ENCODE measurements at places on chromosomes 1 and 21.
A peak's percentile ranks its signal among the peaks of the same experiment; 100 is the strongest.

DNA sequence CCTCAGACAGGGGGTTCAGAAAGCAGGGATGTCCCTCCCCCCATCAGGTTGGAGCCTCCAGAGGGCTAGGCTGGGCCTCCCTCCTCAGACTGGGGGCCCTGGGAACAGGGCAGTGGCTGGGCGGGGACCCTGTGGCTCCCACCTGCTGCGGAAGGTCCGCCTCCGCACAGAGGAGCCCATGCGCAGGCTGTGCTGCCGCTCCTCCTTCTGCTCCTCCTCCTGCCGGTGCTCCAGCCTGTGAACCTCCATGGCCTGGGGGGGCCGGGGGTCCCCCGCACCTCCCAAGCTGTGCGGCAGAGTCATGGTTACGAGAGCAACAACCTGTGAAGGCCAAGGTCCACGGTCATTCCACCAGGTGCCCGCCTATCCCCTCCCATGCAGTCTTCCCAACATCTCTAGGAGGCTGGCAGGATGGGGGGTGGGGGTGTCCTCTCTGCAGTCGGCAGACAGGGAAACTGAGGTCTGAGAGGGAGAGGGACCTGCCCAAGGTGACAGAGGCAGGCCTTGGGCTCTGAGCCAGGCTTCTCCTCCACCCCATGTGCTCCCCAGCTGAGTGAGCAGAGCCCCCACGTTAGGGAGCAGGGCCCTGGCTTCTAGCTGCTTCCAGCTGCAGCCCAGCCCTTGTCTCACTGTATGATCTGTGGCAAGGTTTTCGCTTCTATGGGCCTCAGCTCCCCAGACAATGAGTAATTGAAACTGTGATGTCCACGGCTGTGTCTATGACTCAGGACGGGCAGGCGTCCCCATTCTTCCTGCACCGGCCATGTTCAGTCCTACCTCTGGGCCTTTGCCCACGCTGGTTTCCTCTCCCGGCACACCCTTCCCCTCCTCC lies 3.4 kb downstream of the MYOM3 start:
- no peak for DNase-seq

- no peak for DNase-seq
Observed at GRCh38 chr1:39965044-39965443, 10.1 kb downstream of the MFSD2A start.

- peak; percentile 36 for DNase-seq
Observed at GRCh38 chr21:43361127-43361492, 65.8 kb downstream of the SIK1 start.

GRCh38 chr1:4140821-4141220 lies 240.7 kb upstream of the C1orf174 start:
- no peak for DNase-seq

DNA sequence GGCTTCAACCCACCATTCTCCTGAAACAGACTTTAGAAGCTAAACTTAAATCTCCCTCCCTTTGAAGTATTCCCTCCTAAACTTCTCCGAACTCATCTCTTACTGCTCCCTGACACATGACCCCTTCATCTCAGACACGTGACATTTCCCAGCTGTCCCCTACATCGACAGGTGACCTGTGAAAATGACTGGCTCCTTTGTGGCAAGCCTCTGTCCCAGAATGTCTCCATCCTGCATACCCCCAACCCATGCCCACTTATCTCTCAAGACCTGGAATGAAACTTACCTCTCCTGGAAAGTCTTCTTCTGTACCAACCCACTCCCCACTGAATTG lies 4.2 kb downstream of the FMOD start:
- no peak for DNase-seq

DNA sequence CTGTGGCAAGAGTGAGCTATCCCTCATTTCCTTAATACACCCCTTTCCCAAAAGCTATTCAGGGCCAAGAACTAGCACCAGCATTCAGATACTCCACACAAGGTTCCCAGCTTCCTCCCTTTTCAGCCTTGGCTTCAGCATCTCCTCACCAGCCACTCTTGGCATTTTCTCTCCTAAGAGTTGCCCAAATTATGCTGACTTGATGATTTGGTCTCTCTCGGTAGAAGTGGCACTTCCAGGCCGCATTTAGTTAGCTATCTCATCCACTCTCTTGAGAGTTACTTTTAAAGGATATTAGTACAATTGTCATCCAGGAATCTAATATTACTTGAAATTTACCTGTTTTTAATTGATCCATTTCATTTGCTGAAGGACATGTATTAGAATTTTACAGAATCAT lies 199.0 kb upstream of the DMRTA2 start:
- no peak for DNase-seq

DNA sequence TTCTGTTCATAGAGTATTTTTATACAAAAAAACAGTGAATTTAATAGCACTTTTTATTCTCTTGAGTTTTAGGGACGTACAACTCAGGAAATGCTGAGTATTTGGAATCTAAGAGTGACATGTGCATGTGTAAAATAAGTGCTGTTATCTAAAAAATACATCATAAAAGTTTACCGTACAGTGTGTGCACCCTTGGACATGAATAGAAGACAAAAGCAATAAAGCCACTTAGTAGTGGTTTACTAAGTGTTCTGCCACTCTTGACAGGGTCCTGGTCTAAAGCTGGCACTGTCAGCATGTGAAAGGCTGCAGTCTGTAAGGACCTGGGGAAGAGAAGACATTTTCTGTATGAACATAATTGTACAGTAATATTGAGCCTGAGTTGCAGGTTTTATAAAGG lies 51.0 kb downstream of the LAMC1 start:
- no peak for DNase-seq

DNA sequence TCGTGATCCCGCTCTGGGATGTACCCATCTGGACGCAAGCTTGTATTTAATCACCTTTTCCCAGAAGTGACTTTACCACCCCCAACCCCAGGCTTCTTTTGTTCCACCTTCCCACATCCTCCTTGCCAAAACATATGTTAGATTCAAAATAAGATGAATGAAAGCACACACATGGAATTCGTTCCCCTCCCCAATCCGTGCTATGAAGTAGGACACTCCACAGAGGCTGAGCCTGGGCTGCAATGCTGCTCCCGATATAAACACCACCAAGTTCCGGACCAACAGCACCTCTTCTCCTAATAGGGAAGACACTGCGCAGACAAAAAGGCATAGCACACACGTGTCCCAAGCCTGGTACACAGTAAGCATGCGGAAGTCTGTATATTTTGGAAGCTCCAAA lies 86.1 kb downstream of the CLSTN1 start:
- no peak for DNase-seq

- DNase-seq = peak; percentile 85
Observed at GRCh38 chr1:73998348-73998959, 199.5 kb downstream of the LRRIQ3 start.

DNA sequence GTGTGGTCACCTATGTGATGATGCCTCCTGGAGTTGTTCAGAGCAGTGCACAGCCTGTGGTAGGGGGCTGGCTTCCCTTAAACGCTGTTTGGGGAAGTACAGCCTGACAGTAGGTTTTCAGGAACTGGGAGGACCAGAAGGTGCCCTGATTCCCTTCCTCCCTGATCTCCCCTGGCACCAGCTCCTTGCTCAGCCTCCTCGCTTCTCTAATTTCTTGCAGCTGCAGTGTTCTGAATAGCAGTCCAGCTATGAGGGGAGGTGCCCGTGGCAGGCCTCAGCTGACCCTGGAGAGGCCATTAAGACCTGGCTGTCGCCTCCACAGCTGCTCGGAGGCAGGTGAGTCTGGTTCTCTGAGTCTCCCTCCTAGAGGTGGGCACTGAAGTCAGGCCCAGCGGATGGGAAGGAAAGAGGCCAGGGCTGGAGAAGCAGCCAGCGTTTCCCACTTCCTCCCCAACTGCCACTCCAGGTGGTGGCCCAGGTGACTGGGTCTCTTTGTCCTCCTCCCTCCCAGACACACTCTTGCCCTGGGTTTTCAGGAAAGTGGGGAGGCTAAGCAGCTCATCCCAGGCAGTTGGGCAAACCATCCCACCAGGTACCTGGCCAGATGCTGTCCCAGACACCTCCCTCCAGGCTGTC lies 52.0 kb upstream of the RPL11 start:
- no peak for DNase-seq

DNA sequence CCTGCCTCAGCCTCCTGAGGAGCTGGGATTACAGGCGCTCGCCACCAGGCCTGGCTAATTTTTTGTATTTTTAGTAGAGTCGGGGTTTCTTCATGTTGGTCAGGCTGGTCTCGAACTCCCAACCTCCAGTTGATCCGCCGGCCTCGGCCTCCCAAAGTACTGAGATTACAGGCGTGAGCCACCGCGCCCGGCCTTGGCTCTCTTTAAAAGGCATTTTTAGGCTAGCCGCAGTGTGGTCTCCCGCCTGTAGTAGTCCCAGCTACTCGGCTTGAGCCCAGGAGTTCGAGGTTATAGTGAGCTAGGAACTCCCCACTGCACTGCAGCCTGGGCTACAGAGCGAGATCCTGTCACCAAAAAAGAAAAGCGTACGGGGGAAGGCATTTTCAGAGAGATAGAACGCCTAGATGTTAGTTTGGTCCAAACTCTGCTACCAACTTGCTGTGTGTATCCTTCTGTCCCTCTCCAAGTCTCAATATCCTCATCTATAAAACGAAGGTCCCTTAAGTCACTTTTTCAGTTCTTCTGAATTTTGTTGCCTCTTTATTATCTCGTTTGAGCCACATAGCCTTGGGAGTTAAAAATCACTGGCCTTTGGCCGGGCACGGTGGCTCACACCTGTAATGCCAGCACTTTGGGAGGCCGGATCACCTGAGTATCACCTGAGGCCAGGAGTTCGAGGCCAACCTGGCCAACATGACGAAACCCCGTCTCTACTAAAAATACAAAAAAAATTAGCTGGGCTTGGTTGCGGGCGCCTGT lies 734 bp downstream of the MED18 start:
- DNase-seq = no peak

DNA sequence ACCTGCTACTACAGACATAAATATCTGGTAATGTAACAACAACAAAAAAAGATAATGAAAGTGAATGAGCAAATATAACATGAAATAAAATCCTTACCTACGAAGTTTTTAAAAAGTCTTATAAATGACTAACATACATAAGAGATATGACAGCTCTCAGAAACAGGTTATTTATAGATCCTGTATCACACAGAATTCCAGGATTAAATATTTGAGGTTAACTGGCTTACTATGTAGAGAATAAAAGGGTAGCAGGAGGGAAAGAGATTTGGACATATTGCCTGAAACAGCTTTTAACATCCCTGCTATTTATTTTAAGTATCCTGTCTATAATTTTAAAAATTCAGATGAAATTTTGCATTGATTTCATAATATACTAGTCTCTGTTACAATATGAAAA lies 16.3 kb downstream of the MYSM1 start:
- no peak for DNase-seq

DNA sequence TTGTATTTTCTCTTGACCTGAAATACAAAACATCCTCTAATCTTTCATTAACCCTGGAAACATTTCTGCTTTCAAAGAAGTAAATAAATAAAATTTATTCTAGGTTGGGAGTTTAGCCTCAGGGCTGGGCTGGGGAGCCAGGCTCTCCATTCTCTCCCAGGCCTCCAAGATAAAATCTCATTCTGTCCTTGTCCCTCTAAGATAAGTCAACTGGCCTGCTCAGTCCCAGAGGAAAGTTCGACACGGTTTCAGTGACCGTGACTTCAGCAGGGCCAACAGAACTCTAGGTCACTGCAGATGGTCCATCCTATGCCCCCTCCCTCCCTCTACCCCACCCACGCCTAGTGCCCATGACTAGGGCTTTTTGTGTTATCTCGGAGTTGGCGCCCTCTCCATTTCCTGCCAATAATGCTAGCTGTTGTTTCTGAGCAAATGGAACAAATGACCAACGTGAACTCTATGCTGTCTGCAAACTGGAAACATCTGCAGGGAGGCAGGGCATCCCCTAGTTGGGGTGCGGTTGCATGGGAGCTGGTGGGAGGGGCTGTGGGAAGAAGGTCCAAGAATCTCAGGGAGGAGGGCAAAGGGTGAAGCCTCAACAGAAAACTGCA lies 10.1 kb upstream of the ADORA3 start:
- no peak for DNase-seq

Data from NCI-H1694 treated with DMSO at 0.1 percent for 48 hours (cell line).